ENCODE measurements at places on chromosomes 7 and 10.
A peak's percentile ranks its signal among the peaks of the same experiment; 100 is the strongest.

DNA sequence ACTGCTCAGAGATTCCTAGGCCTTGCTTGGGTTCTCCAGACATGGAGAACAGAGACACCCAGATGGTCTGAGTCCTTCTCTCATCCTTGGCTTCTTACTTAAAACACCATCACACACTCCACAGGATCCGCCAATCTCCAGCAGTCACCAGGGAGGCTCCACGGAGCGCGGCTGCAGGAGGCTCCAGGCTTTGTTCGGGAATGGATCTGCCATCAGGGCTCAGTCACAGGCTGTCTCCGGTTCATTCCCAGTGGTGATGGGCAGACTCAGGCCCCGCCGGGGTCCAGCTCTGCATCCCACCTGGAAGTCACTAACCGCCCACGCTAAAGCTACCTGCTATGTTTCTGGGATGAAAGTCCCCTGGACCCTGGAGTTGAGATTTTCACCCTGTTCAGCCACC lies 312.9 kb downstream of the TCERG1L start:
- DNase-seq = no peak

- no peak for DNase-seq
These were observed 69.9 kb downstream of the TMEM106B start for GRCh38 chr7:12281038-12281437.

DNA sequence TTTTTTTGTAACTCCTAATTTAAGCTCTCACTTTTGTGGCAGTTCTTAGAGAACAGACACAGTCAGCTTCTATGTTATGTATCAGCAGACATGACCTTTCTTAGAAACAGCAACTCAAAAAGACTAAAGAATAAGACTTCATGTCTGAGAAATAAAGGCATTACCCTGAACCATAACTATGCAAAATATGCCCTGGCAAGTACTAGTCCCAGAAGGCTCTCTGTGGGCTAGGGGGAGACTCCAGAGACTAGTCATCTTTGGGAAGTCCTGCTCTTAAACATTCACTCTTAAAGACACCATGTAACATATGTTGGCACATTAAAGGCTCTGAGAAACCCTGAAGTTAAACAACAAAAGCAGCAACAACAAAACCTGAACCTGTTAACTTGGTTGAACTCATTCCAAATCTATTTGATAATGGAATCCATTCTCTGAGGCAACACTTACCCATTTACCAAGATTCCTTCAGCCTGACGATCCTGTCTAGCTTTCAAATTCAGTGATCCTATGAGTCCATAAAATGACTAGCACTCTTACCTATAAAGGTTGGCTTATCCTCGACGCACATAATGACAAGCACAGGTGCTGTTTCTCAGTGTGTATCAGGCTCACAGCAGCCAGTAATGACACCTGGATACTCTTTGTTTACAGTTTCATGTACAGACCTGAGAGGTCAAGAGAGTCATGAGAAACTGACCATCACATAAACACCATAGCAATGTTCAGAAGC lies 62.3 kb downstream of the OSBPL3 start:
- DNase-seq = no peak

- no peak for DNase-seq
These were observed 81.4 kb upstream of the GJD4 start for GRCh38 chr10:35523670-35524225.

- no peak for DNase-seq
These were observed 16.3 kb upstream of the HNRNPH3 start for GRCh38 chr10:68315582-68315981.

DNA sequence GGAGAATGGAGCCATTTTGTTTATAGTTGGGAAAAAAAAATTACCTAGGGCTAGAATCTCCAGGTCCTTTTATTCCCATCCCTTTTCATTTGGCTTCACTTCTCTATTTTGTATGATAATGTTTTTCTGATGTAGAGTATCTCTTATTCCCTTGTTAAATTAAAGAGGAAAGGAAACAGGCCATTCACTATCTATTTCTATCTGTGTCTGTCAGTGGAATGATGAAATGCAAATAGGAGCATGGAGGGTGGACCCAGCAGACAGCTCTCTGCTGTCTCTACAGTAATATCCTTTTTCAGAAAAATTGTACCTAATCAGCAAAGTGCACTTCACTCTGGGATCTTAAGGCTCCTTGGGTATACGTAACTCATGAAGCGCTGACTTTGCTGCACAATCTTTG lies 136.0 kb downstream of the SRI start:
- no peak for DNase-seq

DNA sequence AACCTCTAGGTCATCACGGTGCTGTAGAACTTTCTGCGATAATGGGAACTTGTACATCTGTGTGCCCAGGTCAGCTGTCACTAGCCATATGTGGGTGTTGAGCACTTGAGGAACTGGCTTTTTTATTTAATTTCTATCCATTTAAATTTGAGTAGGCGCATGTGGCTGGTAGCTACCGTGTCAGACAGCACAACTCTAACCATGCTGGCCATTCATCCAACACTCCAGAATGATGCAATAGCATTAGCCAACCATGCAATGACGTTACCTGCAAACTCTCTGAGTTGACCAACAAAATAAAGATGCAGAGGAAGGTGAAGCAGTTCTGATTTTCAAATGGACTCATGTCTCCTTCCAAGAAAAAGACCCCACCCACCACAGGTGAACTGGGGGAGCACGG lies 24.4 kb upstream of the CHST15 start:
- DNase-seq = no peak

DNA sequence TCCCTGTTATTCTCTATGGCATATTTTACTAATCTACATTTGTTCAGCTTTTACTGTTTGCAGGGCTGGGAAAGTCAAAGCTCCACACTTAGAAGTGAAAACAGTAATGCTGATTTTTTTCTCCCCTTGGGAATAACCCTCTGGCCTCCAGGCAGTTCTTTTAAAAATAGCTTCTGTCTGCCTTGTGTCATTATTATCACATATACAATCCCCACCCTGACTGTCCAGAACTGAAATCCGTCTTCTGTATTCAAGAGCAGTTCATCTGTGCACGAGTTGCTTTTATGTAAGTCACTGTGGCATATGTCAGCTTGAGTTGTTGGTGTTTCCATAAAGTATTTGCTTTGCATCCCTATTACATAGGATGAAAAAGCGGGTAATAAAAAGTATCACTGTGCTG lies 1221.1 kb upstream of the CELF2 start:
- DNase-seq = no peak

DNA sequence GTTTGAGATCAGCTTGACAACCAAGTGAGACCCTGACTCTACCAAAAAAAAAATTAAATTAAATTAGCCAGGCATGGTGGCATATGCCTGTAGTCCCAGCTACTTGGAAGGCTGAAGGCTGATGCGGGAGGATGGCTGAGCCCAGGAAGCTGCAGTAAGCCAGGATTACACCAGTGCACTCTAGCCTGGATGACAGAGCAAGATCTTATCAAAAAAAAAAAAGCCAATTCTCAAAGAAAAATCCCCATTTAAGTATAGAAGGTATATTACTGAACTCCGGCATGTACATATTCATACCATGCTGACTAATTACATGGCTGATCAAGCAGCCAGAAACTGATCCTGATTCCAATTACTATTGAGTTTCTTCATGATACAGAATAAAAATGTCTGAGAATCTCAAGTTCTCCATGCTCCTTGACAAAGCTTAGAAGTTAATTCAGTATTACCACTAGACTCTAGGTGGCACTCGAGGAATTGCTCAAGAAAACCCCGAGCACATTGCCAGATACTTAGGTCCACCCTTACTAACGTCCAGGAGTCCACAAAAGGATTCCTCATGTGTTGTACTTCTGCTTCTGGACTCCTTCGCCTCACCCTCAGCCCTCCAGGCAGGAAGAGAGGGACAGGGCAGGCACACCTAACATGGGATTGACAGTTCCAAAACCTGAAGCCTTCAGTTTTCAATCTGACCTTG lies 148.9 kb downstream of the PARD3 start:
- DNase-seq = peak; percentile 42

GRCh38 chr7:70935311-70935710 lies 196.6 kb upstream of the GALNT17 start:
- no peak for DNase-seq

DNA sequence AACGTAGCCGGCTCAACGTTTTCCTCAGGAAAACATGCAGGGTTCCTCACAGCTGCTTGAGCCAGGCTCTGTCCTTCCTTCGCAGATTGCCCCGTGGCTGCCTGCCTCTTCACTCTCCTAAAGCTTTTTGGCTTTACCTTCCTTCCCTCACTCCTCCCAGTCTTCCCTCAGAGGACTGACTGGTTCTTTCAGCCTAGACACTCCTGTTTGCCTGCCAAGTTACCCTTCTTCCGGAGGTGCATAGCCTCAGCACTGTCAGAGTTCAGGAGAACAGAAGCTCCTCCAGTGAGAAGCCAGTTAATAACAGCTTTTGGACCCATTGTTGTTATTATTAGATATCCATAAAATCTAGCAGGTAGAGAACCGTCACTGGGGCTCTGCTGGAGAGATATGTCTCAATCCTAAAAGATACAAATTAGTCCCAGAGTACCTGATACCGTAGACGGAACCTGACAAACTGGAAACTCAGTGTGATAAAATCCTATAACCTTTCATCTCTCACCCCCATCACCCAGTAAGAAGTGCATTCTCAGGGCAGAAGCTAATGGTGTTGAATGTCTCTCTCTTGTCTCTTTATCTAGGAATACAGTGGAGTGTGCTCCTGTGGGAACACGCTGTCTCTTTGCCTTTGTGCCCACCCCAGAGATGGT lies 79.6 kb downstream of the SND1 start:
- DNase-seq = no peak

- DNase-seq = peak; percentile 69
These were observed 190.8 kb downstream of the ADARB2 start for GRCh38 chr10:1546431-1547110.

DNA sequence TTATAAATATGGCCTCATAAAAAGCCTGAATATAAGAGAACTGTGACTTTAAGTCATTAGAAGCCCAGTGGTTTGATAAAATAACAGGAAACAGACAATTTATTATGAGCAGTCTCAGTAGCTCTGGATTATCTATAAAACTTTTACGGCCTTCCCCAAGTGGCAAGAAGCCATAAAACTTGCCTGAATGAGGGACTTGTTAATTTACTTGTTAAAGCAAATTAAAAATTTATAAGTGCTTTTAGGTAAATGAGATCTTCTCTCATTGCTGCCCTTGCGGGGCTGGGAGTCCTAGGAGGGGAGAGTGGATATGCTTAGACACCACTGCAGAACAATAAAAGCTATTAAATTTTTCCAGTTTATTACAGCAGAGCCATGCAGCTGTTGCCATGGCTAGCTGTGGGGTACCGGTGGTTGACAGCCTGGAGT lies 499.9 kb downstream of the AUTS2 start:
- no peak for DNase-seq

- no peak for DNase-seq
These were observed 109.3 kb upstream of the TCERG1L start for GRCh38 chr10:131420867-131421266.

DNA sequence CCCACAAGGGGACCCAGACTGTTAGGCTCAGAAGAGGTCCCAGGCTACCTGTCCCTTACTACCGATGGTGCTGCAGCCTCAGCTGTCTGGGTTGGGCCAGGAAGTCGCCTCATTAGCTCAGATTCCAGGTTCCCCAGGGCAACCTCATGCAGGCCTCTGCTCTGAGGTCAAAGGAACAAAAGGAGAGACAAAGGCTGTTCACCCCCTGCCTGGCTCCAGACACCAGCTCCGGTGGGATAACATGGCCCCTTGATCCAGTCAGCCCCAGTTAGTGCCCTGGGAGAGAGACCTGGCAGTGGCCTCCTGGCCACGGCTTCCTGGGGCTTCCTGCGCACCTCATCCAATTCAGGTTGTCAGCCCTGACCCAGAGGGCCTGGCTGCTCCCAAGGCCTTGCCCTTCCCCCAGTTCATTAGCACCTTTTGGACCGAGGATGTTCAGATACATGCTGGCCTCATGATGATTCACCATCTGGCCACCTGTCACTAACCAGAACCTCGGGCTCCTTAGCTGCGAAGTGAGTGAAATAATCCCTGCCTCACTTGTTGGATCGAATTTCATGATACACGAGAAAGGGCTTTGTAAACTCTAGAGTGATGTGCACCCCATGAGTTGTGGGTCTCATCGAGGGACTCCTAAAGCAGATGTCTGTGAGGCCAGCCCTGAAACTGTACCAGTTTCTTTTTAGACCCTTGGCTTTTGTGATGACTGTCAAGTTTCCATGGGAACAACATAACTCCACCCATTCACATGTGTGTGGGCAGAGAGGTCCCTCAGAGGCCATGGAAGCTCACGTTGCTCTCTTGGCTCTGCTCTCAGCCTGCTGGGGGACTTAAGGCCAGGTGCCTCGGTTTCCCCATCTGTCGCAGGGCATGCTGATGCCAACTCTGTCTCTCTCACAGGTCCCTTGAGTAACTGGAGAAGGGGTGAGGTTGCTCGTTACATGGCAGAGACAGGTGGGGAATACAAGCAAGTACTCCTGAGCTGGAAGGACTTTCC lies 79.5 kb upstream of the PCBD1 start:
- no peak for DNase-seq

- no peak for DNase-seq
These were observed 117.2 kb downstream of the ACTR3B start for GRCh38 chr7:152876749-152877148.

DNA sequence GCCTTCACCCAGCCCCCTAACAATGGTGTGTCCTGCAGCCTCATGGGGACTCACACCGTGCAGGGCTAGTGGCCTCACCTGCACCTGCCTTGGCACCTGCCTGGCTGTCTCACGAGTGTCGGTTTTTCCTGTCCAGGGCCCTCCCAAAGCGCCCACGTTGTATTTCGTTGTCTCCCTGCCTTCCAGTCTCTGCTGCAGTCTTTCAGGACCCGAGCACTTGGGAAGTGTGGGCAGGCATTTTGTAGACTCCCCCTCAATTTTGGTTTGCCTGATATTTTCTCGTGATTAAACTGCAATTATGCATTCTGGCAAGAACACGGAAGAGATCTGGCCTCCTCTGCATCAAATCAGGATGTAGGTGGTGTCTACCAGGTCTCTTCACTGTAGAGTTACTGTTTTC lies 17.9 kb downstream of the BNIP3 start:
- DNase-seq = no peak

GRCh38 chr10:88086187-88086960 lies 222.9 kb downstream of the PTEN start:
- no peak for DNase-seq

- DNase-seq = no peak
These were observed 56.2 kb upstream of the NPY start for GRCh38 chr7:24227603-24228359.

GRCh38 chr7:158238616-158239289 lies 348.9 kb downstream of the PTPRN2 start:
- no peak for DNase-seq

Data from globus pallidus (tissue), 1 donor.